ENCODE measurements at places on chromosomes 5 and 9.

- no peak for DNase-seq
Measured at GRCh38 chr5:155070781-155071180, 57.2 kb downstream of the KIF4B start.

DNA sequence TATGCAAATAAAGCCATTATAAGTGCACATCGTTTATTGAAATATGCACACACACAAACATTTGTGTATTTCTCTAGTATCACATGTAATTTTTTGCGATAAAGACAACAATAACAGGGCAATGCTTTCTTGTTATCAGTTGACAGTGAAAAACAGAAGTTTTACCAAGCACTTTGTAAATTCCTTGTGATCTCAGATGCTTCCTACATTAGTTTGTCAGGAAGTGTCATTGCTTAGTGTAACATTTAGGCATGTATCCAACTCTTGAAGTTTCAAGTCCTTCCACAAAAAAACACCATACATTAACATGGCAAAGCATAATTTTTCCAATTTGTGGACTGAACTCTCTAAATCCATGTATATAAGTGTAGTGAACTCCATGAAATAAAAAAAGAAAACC, 46.4 kb downstream of the MOCS2 start:
- DNase-seq = no peak

GRCh38 chr9:77417566-77417965, 230.6 kb downstream of the GNA14 start:
- peak; percentile 8 for DNase-seq

- DNase-seq = no peak
Measured at GRCh38 chr9:70801181-70801829, 320.1 kb downstream of the TRPM3 start.

DNA sequence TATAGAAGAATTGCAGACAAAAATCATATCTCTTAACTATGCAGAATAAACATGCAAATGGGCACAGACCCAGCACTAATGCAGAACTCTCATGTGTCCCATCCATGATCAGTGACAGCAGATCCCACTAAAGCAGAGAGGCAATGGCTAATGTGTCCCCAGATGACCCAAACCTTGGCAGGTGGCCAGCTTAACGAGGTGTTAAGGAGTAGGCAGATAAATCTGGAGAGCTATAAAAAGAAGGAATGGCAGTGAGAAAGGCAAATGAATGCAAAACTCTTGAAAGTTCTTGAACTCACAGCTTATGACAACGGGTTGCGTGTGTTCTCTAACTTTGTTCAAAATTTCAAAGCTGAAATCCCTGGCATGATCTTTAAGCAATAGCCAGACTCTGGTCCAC, 265.4 kb downstream of the RASEF start:
- DNase-seq = no peak

GRCh38 chr9:133405508-133406438, 12.0 kb downstream of the REXO4 start:
- no peak for DNase-seq

DNA sequence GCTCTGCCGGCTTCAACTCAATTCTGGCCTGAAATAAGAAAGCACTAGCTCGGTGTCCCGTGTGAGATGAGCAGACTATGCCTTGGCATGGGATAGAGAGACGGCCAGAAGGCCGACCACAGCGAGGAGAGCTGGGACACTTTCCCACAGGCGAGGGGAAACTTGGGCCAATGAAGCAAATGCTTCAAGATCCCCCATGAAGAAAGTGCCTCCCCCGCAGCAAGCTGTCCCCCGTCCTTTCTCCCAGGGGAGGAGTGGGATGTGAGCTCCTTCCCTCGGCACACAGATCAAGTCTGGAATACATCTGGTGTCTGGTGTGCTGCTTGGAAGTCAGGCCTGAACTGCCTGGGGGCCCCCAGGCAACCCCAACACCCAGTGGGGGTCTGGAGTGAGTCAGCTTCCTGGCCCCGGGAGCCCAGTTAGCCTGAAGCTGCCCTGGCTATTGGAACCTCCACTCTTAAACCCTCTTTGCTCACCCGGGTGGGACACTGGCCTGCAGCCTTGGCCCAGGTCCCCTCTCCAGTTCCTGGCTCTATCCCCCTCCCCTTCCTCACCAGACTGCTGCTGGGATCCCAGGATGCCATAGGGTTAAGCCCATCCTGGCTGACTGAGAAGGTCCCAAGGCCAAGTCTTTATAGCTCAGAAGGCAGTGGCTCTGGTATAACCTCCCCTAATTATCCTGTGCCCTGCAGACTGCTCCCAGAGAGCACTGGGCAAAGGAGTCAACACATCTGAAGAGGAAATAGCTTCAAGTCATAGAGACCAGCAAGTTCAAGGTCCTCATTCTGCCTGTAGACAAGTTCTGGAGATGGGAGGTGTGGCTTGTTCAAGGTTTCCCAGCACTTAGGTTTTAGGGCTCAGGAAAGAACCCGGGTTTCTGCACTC, 205.3 kb downstream of the TTLL11 start:
- DNase-seq = no peak

DNA sequence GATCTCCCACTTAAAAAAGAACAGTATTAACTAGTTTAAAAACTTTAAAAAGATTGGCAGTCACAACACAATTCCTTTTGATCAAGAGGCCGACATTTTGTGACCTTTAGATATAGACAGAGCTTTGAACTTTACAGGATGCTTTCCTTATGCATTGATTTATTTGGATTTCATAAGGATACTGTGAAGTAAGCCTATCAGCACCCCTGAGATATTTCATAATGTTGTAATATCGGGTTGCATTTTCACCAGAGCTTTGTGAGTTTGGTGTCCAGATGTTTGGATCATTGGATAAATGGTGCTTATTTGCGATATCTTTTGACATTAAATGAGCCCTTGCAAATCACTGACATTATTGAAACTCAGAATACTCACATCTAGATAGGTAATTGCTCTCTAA, 7.7 kb downstream of the PALM2AKAP2 start:
- no peak for DNase-seq
